ENCODE measurements at places on chromosomes 2 and 18. TPM values are rescaled to one million over a fixed set of nuclear protein-coding genes. Genes with fewer than 3 reads are reported as not detected.

The FAM228B gene
- 15.1 TPM for polyA plus RNA-seq

GRCh38 chr18:76827205-76828200 is 5.1 kb downstream of the ZNF236 start:
- peak; percentile 64 for DNase-seq

- no peak for DNase-seq
Observed at GRCh38 chr2:50582164-50582563, 449.8 kb downstream of the NRXN1 start.

DNA sequence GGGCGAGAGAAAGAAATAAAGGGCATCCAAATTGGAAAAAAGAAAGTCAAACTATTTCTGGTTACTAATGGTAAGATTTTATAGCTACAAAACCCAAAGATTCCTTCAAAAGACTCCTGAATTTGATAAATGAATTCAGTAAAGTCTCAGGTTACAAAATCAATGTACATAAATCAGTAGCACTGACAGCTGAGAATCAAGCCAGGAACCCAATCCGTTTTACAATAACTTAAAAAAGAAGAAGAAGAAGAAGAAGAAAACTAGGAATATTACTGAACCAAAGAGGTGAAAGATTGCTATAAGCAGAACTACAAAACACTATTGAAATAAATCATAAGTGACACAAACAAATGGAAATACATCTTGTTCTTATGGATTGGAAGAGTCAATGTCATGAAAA is 291.5 kb upstream of the GULP1 start:
- DNase-seq, result no peak

The LGALSL gene
- polyA plus RNA-seq, result 0.60 TPM

DNA sequence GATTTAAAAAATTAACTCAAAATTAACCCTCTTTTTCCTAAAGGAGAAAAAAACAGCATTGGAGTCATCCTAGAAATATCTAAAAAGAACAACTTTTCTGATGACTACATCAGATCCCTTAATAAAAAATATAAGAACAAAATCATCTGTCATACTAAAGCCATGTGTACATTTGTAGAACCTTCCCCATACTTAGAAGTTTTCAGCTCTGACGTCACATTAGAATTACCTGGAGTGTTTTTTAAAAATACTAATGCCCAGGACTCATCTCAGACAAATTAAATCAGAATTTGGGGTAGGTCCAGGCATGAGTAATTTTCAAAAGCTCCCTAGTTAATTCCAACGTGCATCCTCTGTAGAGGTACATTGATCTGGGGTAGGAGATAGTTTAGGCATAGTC is 598.0 kb downstream of the DSC3 start:
- no peak for DNase-seq

The RAB6C gene
- not detected for polyA plus RNA-seq

- DNase-seq, result no peak
Observed at GRCh38 chr18:8952174-8952573, 150.3 kb upstream of the NDUFV2 start.

The REG3G gene
- polyA plus RNA-seq, result not detected

DNA sequence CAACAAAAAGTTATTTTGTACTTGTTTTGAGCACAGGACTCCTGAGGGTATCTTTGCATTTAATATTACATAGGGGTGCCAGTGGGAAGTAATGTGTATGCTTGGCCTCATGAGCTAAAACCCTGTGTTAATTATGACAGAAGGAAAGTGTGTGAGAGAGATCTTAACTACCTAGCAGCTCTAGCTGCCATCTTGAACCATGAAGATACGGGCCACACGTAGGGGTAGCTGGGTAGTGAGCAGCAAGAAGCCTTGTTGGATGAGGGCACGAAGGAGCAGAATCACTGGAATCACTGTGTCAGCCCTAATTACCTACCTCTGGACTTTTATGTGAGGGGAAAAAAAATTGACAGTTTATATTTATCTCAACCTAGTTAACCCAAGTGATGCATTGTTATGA is 15.4 kb upstream of the CASP10 start:
- DNase-seq, result no peak

The BMP10 gene
- polyA plus RNA-seq, result not detected

GRCh38 chr2:234476766-234477165 is 20.1 kb downstream of the ARL4C start:
- no peak for DNase-seq

DNA sequence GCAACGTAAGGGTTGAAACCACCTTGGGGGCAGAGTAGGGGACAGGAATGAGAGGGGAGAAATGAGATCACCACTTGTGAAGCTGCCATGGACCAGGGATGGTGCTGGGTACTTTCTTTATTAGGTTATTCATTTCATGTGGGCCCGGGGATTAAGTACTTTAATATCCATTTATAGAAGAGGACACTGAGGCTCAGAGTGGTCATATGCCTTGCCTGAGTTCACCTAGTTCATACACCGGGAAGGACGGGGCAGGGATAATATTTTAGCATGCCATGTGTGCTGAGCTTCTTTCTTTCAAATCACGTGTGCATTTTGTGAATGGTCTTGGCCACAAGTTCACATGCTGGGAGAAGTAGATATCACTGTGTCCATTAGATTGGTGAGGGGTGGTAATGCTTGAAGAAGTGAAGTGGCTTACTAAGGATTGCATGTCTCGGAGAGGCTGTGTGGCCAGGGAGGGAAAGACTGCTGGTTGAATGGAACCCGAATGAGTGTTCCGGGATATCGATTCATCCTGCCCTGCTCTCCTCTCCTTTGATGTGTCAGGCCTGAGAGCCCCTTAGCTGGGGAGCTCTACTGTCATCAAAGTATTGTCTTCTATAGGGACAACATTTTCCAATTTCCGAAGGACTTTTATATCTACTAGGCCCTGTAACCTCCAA is 187.1 kb downstream of the MYCN start:
- DNase-seq, result no peak

DNA sequence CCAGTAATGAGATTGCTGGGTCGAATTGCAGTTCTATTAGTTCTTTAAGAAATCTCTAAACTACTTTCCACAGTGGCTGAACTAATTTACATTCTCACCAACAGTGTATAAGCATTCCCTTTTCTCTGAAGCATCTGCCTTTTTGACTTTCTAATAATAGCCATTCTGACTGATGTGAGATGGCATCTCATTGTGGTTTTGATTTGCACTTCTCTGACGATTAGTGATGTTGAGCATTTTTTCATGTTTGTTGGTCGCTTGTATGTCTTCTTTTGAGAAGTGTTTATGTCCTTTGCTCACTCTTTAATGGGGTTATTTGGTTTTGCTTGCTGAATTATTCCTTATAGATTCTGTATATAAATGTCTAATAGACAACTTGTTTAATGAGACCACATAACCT is 69.6 kb upstream of the UGP2 start:
- DNase-seq, result no peak

DNA sequence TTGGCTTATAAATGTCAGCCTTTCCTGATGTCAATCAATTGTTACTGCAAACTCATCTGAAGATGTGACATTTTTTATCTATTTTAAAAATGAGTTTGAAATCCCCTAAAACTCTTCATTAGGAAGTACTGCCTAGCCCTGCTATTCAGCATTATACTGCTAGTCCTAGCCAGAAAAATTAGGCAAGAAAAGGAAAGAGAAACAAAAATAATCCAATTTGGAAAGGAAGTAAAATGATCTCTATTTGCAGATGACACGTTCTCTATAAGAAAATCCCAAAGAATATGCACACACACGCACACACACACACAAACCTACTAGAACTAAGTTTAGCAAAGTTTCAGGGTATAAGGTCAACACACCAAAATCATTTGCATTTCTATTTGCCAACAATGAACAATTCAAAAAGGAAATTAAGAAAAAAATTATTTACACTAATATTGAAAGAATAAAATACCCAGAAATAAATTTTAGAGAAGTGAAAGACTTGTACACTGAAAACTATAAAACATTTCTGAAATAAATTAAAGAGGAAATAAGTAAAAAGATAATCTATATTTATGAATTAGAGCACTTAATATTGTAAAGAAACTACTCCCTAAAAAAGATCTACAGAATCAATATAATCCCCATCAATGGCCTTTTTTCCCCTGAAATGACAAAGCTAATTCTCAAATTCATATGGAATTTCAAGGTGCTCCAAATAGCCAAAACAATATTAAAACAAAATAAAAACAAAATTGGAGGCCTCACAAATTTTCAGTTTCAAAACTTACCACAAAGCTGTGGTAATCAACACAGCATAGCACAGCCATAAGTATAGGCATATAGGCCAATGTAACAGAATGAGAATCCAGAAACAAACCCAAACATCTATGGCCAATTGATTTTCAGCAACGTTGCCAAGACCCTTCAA is 433.7 kb upstream of the TRIB2 start:
- no peak for DNase-seq

- DNase-seq, result peak; percentile 56
Observed at GRCh38 chr2:179441551-179441950, 176.9 kb upstream of the SESTD1 start.

The TBR1 gene
- not detected for polyA plus RNA-seq

The ALLC gene
- not detected for polyA plus RNA-seq

DNA sequence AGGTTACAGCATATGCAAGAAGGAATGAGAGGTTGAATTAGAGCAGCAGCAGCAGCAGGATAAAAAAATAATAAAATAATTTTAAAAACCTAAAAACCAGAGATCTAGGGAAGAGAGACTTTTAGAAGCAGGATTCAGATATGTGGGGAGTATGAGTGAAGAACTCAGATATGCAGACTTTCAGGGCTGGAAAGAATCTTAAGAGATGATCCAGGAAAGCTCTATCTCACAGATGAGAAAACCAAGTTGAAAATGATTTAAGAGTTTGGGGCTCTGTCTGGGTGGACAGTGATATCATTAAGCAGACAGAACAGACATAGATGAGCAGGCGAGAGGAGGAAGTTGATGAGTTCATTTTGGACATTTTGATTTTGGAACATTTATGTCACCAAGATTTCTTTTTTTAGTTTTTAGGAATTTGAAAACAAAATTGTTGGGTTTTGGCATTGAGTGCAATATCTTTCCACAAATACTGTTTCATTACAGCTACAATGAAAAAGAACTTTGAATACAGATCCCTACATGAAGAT is 31.8 kb downstream of the BCL2 start:
- DNase-seq, result no peak

The MAPK4 gene
- polyA plus RNA-seq, result not detected

GRCh38 chr2:229714736-229715541 is 584 bp upstream of the DNER start:
- DNase-seq, result peak; percentile 87

DNA sequence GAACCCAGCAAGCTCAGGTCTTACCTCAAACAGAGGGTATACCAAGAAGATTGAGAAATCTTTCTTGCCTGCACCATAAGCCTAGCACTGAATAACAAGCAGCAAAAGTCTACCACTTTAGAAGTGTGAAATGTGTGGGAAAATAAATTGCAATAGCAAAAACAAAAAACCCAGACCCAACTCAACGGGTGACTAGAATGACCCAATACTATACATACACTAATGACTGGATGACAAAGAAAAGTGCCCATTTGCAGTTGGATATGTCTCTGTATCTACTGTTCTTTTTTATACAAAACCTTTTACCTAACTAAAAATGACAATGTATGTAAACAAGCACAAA is 950.6 kb downstream of the TRIB2 start:
- DNase-seq, result no peak

DNA sequence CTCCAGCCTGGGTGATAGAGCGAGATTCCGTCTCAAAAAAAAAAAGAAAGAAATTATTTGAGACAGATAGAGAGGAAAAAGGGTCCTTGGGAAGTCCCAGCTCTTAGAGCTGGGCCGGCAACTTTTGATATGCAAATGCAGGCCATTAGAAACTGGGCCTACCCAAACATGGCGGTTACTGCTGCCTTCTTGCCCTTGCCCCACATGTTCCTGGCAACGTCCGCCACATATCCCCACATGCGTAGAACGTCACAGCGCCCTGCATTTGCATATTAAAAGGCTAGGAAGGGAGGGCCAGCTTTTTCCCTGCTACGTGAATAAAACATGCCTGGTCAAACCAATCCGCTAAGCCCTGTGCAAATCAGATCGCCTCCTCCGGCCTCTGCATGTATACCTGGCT is 40.7 kb upstream of the LBH start:
- no peak for DNase-seq

DNA sequence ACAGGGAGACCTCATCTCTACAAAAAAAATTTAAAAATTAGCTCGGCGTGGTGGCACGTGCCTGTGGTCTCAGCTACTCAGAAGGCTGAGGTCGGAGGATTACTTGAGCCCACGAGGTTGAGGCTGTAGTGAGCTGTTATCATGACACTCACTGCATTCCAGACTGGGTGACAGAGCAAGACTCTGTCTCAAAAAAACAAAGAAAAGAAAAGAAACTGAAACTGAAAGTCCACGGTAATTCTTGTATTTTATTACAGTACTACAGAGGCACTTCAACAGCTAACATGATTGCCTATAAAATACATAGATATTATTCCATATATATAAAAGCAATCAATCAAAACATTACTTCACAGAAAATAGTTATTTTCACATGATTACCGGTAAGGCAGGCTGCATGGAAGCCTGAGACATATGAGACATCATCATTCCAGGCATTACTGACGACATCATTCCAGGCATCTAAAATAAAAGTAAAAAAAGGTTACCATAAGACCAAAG is 23.1 kb downstream of the PRPF40A start:
- peak; percentile 62 for DNase-seq

DNA sequence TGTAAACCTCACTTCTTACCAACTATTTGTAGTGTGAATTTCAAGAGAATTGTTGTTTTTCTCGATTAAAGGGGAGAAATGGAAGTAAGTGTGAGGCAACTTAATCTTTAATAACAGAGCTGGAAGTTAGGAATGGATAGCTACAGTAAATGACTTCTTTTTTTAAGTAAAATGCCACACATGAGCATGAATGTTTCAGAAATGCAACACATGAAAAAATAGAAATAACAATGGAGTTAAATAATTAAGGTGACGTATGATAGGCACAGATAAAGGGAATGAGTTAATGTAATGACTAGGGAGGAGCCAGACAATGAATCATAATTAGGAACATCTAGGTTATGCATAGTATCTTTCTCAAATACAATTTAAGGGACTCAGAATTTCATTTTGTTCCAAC is 3.4 kb downstream of the REL start:
- DNase-seq, result peak; percentile 71

GRCh38 chr2:187011206-187011832 is 162.3 kb upstream of the ZSWIM2 start:
- DNase-seq, result no peak

- no peak for DNase-seq
Observed at GRCh38 chr2:14424478-14425390, 207.8 kb upstream of the LRATD1 start.

DNA sequence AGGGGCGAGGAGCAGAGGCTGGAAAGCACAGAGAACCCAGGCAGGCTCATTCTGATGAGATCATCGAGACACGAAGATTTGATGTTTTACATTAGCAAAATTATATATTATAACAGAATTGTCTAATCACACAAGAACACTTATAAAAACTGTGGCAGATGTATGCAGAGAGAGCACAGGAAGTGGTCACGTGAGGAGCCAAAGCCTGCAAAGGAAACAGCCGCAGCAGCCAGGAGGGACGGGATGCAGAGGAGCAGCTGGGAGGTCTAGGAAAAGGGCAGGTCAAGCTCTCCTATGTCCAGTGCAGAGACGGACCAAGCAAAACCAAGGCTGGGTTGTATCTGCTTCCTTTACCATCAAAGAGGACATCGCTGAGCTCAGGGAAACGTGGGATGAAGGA is 355.1 kb upstream of the MYT1L start:
- DNase-seq, result no peak

All from GM23248 (cell line).